ENCODE measurements at places on chromosomes 3 and 15.
A peak's percentile ranks its signal among the peaks of the same experiment; 100 is the strongest.

DNA sequence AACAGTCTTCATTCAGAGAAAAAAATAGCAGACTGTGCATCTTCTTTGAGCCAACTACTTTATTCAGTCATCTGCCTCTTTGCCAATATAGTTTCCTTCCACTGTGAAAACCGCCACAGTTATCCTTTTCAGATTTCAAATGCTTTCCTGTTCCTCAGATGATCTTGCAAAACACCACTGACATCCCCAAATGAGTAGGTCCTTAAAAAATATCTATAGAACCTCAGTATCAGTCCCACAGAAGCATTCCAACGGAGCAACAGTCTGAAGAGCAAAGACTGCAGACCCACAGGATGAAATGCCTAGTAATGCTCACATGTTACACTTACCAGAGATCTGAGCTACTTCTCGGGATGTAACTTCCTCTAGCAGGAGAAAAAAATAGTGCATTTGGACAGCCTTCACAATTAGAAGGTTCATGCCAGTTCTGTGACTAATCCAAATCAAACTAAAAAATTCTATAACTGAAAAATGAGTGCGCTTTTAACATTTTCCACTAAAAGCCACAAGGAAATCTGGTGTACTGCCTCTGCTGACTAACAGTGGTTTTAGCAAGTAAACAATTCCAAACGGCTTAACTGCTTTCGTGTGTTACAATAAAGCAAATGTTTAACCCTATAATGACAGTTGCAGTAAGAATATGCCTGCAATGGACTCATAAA is at the start of gene ANKRD28:
ANKRD28 (minus strand) TSS at position 338 of the 662 bp plus-strand sequence. CDS start 1,458 bp downstream, outside the sequence.
- peak; percentile 81 for DNase-seq

- peak; percentile 80 for DNase-seq
Measured at GRCh38 chr3:196941729-196942225, 551 bp downstream of the NCBP2 start.

DNA sequence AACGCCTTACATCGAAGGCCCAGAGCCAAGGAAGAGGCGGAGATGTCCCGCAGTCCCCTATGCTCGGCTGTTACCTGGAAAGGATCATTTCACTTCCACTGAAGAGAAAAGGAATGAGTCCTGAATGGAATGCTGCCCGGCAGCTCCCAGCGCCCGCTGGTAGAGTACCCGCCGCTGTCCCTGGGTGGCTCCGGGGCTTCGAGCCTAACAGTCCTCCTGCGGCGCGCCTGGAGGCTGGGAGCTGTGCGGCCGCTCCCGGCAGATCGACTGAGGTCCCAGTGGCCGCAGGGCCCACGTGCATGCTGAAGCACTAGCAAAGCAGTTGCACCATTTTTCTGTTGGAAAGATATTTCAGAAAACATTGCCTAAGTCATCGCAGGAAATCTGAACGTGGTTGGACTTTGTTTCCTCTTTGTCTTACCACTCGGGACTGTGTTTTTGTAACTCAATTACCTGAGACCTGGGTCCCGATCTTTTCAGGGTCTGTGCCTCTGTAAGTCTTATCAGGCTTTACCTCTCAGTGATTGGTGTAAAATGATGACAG is 984 bp downstream of the RNU6-1 start:
- peak; percentile 91 for DNase-seq

DNA sequence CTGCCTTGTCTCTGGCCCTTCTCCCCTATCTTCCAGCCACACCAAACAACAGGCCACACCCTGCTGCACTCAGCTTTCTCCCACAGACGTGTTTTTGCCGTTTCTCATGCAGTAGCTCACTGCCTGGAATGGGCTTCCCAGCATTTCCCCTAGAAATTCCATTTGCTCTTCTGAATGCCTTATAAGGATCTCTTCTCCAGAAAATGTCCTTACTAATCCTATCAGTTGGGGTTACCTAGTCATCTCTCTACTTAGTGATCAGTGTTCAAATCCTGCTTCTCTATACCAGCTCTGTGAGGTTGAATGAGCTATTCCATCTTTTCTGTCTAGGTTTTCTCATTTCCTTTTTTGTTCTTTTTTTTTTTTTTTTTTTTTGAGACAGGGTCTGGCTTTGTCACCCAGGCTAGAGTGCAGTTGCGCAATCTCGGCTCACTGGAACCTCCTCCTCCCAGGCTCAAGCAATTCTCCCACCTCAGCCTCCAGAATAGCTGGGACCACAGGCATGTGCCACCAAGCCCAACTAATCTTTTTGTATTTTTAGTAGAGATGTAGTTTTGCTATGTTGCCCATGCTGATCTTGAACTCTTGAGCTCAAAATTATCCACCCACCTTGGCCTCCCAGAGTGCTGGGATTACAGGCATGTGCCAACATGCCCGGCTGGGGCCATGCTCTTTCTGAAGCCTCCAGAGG is 98.2 kb upstream of the CHD2 start:
- DNase-seq = no peak

DNA sequence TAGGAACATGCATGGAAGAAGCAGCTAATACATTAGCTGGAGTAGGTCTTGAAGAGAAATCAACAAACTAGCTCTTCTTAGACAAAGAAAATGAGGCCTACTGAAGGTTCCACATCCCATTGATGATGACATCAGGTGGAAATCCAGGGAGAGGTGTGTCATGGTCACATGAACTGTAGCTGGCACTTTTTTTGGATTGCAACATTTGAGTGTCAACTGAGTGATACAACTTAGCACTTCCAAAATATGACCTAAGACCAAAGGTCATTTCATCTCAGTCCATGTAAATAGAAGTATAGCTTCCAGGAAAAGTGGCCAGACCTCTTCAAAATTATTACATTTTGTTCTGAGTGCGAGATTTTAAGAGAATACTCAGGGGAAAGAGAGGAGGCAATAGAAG is 117.2 kb upstream of the MEIS2 start:
- DNase-seq = no peak

GRCh38 chr3:87313641-87314040 is 37.3 kb upstream of the POU1F1 start:
- DNase-seq = no peak

- no peak for DNase-seq
Measured at GRCh38 chr3:194806991-194807630, 121.4 kb downstream of the FAM43A start.

GRCh38 chr3:108899530-108899929 is 54.1 kb downstream of the GUCA1C start:
- DNase-seq = no peak

DNA sequence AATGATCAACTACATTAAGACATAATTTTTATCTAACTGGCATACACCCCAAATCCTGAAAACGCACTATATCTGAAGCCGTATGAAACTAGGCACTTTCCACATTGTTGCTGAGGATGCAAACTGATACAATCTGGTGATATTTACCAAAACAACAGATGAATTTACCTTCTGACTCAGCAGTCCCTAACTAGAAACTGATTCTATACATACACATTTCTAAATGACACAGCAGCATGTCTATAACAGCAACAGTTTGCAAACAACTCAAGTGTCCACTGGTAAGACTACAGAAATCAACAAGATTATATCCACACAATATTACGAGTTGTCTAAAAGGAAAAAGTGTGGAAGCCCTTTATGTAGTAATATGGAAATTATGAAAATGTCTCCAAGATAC is 22.9 kb downstream of the SECISBP2L start:
- DNase-seq = no peak

- DNase-seq = no peak
Measured at GRCh38 chr15:91192690-91193377, 92.8 kb downstream of the SV2B start.

DNA sequence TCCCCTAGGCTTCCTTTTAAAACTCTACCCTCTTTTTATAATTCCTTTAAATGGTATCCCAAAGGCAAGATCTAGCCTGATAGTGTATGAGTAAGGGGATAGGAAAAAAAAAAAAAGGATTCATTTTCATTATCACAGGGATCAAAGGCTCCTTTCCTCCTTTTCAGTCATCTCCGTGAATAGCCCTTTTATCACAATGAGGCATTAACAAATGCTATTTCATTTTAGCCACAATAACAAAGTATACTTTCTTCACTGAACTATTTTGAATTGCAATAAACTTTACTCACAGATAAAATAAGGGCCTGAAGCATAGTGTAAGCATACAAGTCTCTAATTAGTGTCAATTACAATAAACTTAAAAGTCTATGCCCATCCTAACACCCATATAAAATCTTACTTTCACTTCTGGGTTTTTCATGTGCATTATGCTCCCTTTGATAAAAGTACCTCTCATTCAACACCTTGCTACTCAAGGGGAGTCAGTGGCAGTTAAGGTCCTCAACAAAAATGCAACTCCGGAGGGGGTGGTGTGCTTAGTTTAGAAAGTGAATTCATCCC is 8.6 kb downstream of the HIGD1A start:
- DNase-seq = no peak

GRCh38 chr3:52856666-52857065 is 21.8 kb upstream of the MUSTN1 start:
- no peak for DNase-seq

- DNase-seq = no peak
Measured at GRCh38 chr3:156812521-156813335, 13.4 kb upstream of the LEKR1 start.

DNA sequence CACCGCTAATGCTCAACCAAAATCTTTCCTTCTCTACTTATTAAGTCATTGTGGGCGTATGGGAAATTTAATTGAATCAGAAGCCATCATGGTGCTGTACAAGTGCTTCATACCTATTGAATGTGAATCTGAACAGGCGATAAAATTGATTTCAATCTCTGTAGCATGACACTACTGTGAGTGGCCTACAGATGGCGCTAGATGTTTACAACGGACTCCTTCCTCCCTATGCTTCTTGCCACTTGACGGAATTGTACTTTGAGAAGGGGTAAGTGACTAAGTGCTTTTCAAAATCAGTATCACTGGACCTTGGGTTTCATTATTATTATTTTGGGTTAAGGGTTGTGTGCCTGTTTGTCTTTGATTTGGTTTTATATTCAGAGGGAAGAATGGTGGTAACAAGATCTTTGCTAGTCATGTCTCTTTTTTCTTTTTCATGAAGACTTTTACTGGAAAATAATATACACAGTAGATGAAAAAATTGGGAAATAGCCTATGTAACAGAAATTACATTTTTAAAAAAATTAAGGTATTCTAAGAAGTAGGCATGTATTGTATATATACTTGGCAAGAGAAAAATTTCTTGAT is 35.4 kb downstream of the ACP3 start:
- DNase-seq = peak; percentile 68

DNA sequence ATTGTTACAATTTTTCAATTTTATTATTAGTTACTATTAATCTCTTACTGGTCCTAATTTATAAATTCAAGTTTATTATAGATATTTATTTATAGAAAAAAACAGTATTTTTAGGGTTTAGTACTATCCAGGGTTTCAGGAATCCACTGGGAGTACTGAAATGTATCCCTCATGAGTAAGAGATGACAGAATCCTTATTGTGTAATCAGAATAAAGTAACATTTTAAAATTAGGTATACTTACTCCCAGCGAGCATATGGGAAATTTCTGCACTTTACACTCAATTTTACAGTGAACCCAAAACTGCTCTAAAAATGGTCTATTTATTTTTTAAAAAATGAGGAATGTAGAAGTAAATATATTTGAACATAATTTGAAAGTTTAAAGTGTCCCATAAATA is 202.7 kb downstream of the CGGBP1 start:
- DNase-seq = no peak

- no peak for DNase-seq
Measured at GRCh38 chr15:66481107-66481856, 16.3 kb downstream of the SNAPC5 start.

DNA sequence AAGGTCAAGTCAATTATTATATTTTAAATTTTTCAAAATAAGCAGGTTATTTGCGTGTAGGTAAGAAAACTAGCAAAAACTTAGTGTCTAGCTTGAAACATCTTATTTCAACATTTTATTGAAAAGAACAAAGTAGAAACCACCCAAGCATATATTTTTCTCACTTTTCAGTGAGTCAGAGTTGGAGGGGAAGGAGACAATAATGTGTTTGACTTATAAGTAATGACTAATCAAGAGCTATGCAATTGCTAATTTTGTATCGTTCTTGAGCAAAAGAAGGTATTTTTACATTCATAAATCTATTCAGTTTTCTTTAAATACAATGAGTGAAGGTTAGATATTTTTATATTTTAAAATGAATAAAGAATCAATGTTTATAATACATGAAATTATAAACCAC is 54.4 kb upstream of the P2RY1 start:
- DNase-seq = no peak

GRCh38 chr3:49855662-49856061 is 702 bp downstream of the TRAIP start:
- no peak for DNase-seq

DNA sequence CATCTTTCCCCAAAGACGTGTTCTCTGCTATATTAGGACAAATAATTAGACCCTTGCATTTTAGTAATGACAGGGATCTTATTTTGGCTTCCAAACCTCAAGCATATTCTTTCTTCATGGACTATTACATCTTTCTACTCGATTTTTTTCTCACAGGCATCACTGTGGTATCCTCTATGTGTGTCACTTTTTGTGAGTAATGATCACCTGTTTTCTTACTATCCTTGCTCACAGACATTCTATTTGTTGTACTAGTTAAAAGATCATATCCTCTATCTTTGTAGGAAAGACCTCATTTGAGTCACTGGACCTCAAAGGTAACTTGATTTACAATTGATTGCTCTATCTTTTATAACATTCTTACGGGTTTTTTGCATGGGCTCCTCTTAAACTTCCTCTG is 6.8 kb downstream of the C3orf80 start:
- no peak for DNase-seq

DNA sequence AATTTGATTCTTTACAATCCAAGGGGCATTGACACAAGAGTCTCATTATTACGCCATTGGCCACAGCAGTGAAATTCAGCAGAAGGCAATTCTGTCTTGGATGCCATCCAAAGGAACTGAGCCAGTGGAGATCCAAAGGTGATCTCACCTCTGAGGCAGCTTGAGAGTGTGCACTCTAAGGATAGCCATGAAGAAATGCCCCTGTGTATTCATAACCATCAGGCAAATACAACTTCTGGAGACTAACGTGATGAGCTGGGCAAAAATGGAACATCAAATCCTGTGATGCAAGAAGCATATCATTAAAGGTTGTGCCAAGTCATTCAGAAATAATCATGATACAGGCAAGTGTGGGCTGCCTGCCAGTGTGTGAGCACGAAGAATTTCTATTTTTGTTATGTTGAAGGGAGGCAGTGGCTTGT is 41.4 kb downstream of the ROBO2 start:
- no peak for DNase-seq

DNA sequence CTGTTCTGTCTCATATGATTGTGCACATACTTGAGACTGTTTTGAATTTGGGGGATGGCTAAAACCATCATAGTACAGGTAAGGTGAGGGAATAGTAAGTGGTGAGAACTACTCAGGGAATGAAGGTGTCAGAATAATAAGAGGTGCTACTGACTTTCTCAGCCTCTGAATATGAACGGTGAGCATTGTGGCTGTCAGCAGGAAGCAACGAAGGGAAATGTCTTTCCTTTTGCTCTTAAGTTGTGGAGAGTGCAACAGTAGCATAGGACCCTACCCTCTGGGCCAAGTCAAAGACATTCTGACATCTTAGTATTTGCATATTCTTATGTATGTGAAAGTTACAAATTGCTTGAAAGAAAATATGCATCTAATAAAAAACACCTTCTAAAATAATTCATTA is 5.1 kb downstream of the CCR5 start:
- DNase-seq = no peak
